ENCODE measurements at places on chromosomes 7 and 10.
A peak's percentile ranks its signal among the peaks of the same experiment; 100 is the strongest.

GRCh38 chr7:103810112-103810744 is 179.2 kb downstream of the RELN start:
- DNase-seq, result no peak

- DNase-seq, result no peak
Observed at GRCh38 chr7:99000196-99000903, 122.0 kb downstream of the TRRAP start.

DNA sequence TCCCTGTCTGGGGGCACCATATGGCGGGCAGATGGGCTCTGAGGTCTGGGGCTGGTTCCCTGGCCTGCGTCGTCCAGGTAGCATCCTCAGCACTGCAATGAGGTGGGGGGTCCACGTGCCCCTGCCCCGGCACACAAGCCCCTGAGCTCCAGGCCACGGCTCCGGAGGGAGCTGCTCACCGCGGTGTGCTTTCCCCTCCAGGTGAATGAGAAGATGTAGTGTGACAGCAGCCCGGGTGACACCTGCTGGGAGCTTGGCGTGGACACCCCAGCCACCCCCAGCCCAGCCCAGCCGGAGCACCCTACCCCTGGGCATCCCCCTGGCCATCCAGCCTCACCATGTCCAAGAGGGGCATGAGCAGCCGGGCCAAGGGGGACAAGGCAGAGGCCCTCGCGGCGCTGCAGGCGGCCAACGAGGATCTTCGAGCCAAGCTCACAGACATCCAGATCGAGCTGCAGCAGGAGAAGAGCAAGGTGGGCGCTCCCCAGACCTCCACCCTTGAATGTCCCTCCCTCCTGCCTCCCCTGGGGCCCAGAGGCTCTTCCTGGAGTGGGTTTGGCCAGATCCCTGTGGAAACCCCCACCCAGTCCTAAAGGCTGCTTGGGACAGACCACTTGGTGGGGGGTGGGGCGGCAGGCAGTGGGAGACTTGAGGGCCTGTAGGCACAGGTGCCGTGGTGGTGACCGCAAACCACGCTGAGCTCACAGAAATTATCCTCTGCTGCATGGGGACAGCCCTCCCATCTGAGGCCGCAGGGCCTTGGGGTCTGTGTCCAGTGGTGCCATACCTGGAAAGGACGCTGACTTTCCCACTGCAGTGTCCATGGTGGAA is 38.9 kb downstream of the JAKMIP3 start:
- DNase-seq, result no peak

DNA sequence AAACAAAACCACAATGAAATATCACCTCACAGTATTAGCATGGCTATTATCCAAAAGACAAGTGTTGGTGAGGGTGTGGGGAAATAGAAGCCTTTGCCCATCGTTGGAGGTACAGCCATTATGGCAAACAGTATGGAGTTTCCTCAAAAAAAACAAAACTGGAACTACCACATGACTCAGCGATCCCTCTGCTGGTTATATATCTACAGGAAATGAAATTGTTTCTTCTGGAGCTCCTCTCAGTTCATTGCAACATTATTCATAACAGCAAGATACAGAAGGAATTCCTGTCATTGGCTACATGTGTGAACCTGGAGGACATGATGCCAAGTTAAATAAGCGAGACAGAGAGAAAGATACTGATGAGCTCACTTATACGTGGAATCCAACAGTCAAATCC is 2.4 kb upstream of the UBE3C start:
- DNase-seq, result peak; percentile 80

DNA sequence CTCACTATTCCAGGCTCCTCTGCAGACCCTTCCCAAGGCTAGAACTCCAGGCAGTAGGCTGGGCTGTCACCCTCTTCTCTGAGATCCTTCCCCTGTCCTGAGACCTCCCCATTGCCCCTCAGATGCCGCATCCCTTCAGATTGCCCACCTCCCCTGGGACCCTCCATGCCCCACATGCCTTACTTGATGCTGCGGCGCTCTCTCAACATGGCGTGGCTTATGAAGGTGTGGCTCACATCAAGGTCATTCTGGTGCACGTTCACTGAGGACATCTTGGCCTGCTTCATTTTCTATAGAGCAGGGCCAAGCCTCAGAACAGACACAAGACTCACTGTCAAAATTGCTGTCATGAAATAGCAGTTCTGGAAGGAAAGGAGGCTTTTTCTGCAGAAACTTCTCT is 34.7 kb upstream of the ZNF716 start:
- no peak for DNase-seq

GRCh38 chr10:43235070-43235900 is 31.6 kb downstream of the RASGEF1A start:
- no peak for DNase-seq

DNA sequence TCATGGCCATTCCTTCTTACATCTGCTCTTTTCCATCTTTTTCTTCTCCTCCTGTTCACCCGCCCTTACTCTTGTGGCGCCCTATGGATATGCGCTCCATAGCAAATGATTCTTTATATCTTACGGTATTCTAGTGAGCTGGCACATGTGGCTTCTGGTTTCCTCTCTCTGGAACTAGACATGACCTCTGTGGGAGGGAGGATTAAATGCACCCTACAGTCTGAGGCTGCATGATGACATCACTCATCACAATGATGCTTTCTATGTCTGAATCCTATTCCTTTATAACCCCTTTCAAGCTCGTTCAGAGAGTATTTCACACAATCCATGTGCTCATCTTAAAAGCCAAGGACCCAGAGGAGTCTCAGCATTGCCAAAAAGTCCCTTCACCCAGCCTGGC is 153.3 kb downstream of the EGFR start:
- DNase-seq, result no peak

- no peak for DNase-seq
Observed at GRCh38 chr10:70990681-70991080, 102.3 kb upstream of the PCBD1 start.

DNA sequence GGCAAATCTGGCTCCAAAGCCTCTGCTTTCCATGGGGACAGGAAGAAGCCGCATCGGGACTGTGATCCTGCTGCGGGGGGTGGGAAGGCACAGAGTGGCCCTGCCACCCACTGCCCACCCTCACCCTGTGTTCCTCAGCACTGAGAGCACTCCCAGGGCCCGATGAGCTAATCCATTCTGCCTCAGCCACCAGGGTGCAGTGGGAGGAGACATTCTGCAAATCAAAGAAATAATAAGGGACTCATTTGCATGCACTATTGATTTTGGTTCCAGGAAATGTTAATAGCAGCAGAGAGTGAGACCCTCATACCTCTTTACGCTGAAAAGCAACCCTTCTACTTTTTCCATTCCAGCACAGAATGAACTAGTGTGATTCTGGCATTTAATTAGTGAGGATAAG is 572.8 kb downstream of the INHBA start:
- peak; percentile 23 for DNase-seq

DNA sequence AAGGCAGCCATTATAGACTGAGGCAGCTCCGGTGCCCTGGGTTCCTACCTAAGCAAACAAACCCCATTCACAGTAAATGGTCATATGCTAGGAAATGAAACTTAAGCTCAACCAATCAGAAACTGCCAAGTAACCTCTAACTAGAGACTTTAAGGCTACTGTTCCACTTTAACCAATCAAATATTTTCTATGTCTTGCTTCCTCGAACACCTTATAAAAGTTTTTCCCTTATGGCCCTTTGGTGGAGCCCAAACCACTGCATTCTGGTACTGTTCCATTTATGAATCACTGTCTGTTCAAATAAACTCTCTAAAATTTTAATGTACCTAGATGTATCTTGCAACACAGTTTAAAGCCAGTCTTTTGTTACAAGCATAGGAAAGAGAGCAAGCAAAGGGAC is 361.1 kb downstream of the HGF start:
- no peak for DNase-seq

DNA sequence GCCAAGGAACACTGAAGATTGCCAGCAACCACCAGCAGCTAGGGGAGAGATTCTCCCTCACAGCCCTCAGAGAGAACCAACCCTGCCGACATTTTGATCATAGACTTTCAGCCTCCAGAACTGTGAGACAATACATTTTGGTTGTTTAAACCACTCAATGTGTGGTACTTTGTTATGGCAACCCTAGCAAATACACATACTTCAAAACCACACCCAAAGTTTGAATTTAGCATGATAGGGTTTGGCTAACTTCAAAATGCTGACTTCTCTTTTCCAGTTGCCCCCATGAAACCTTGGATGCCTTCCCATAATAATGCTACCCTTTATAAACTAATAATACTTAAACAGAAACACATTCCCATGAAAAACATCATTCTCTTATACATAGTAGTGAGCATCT is 149.8 kb downstream of the DGKI start:
- DNase-seq, result no peak

DNA sequence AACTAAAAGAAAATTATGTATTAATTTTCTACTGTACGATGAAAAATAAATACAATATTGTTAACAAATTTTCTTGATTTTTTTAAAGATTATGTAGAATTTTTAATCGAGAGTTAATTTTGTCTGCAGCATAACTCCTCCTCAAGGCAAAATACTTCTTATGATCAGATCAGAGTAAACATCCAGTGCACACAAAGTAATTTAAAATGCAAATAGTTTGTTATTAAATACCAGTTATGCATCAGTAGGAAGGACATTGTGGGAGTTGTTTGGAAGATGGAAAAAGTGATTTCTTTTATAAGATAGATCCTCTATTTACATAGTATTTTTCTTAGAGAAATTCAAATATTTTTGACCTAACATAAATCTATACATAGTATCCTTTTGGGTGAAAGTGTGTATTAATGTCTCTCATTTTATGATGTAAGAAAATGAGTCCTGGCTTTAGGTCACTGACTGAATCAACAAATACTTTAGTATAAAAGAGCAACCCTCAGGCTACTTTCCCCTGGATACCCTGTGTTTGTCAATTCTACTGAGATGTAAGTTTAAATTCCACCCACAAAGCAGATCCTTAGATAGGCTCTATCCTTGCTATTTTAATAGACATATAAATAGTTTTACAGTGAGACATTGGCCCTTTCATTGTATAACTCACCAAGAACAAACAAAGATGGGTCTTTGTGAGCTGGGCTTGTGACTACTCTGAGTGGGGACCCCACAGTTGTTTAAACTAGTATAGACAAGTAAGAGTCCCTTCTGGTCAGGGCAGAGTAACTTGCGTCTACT is 1133.7 kb downstream of the GATA3 start:
- no peak for DNase-seq

GRCh38 chr7:2354939-2355704 is 495 bp downstream of the EIF3B start:
- DNase-seq, result peak; percentile 5

DNA sequence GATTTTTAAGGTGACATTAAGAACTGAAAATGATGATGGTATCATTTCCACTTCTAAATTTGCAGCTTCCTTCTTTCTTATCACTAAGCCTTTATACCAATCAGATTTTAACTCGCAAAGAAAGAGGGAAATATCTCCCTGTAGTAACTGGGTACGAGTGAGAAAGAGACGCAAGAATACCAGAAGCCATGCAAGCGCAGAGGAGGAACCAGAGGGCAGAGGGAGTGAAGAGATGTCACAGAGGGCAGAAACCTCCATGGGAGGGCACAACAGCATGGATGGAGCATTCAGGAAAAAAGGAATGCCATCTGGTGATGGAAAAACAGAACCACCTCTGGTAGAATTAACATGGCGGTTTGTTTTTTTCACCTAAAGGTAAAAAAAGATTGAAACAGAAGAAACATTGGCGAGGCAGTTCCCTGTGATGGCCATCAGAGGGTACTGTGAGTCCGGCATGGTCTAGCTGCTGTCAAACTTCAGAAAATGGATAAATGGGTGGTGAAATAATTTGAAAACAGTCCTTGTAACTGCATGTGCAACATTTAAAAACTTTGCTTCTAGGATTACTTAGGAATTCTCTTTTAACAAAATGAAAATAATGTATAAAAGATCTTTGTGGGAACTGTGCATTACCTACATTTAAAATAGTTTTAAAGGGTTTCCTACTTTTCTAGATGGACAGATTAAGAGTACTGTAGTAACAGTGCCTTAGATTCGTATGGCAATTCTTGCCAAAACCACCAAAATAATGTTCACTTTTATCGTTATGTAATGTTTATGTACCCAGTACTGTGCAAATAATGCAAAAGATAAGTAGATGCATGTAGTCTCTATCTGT is 91.8 kb downstream of the ARHGAP12 start:
- DNase-seq, result peak; percentile 27

- DNase-seq, result no peak
Observed at GRCh38 chr7:8931906-8932646, 498.7 kb downstream of the NXPH1 start.
